ENCODE measurements at places on chromosomes 13 and 19.

GRCh38 chr19:34731964-34732363 lies 2.1 kb upstream of the ZNF181 start:
- no peak for DNase-seq

DNA sequence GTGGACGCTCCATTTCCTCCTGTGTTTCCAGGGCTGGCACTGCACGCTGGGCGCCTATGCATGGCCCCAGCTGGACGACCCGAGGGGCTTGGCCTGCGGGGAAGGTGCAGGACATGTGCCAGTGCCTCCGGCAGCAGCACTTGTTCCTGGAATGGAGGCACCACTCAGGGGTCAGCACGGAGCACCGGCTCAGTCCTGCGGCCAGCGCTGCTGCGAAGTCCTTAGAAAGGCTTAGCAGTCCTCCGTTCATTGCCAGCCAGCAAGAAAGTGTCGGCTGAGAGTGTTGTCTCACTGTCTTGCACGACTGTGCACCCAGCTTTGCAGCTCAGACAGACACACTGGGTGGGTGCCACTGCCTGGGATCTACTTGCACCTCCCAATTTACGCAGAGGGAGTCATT lies 36.1 kb upstream of the TUBGCP3 start:
- DNase-seq = no peak

GRCh38 chr19:54248016-54248601 lies 5.5 kb upstream of the LILRA6 start:
- no peak for DNase-seq

DNA sequence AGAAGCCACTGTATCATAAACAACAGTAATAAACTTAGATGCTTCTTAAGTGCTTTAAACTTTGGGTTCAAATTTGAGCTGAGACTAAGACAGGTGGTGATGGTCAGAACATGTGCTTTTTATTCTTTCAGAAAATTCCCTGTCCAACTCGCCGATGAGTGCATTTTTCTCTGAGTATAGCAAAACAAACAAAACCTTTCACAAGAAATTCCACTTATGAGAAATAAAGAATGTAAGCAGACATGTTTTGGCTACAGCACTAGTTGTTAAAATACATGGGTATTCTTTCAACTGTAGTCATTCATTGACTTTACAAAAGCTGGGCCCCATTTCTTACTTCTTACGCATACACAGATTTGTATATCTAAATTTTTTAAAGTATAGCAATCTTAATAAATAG lies 125.6 kb downstream of the SPRY2 start:
- no peak for DNase-seq

- DNase-seq = peak; percentile 89
Measured at GRCh38 chr19:58150328-58150921, at the start of gene ZNF329. ZNF329 (minus strand) TSS chr19:58150789; CDS start chr19:58129503, 21,286 bp downstream.

DNA sequence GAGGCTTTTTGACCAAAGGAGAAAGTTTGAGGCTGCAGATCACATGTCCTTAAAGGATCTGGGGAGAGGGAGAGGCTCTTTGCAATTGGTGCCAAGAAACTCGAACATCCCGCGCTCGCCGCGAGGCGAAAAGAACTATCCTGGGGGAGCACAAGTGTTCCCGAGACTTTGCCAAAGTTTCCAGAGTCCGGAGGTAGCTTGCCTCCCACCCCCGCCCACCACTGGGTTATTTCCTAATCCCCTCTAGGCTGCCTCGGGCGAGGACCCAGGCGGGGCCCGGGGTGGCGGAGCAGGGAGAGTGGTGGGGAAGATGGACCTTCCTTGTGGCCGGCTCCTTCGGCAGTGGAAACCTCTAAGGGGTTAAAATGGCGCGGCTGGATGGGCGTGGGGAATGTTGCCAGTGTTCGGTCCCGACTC lies 114.5 kb downstream of the KCNRG start:
- no peak for DNase-seq

DNA sequence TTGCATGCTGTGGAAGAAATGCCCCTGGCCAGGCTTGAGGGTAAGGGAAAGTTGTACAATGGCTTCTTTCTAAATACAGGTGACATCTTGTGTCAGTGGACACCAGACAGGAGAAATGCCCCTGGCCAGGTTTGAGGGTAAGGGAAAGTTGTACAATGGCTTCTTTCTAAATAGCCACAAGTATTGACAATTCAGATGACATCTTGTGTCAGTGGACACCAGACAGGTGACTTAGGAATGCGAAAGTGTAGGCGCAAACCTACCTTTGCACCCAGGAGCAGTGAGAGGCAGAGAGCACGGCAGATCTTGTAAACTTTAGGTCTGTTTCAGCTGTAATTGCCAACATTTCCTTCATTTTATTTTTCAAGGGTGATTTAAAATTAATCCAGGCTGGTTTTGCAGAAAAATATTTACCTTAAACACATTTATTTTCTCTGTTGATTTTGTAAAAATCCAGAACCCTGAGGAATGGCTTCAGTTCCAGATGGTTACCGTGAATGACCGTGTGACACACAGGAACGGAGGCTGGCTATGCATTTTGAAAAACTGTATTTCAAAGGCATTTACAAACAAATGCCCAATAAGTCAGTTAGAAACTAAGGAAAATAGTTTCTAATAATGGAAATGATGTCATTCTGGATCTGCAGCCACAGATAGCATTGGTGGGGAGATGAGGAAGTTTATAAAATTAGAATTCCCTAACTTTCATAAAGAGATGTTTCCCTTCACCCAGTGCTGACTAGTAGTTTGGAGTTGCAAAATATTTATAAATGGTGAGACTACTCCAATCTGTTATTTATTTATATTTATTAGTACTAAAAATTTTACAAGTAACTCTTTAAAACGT lies 34.9 kb downstream of the TNFSF13B start:
- DNase-seq = no peak

DNA sequence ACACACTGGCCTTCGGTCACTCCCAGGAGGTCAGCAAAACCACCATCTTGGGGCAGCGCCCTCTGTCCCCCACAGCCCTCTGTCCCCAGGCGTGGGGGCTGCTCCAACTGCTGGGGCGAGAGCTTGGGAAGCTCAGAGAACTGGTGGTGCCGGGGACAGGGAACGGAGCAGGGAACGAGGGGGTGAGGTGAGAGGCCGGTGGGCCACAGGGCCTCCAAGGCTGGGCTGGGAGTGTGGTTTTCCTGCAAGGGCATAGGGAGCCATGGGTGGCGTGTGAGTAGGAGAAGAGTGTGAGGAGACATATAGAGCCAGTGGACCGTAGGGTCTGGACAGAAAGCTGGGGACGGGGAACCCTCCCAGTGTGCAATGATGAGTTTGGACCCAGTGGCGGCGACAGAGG lies 34.1 kb downstream of the F2RL3 start:
- no peak for DNase-seq

- no peak for DNase-seq
Measured at GRCh38 chr13:110195547-110196485, 111.1 kb downstream of the COL4A1 start.

DNA sequence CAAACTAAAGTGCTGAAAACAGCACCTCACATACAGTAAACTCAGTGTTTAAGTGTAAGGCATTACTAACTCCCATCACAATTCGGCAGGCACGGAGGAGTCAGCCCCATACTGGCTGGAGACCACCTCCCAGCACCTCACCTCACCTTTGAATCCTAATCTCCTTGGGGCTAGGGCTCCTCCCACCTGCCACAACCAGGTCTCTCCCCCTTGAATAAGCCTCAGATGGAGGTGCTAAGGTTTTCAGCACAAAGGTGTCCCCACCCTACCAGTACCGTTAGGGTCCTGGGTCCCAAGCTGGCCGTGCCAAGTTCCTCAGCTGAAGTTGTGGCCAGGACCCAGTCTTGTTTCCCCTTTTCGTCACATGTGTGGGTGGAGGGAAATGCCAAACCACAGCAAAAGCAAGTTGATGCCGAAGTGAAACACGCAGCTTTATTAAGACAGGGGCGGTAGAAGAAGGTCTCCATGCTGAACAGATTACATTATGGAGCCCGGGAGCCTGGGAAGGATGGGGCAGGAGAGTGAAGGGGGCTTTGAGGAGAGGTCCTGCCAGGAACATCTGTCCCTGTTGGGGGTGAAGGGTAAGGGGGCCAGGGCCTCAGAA lies at the start of gene IGFLR1:
IGFLR1 (minus strand) TSS at position 332 of the 604 bp plus-strand sequence. CDS start 1,272 bp downstream, outside the sequence.
- no peak for DNase-seq

- no peak for DNase-seq
Measured at GRCh38 chr13:21825801-21826200, 154.9 kb downstream of the FGF9 start.

DNA sequence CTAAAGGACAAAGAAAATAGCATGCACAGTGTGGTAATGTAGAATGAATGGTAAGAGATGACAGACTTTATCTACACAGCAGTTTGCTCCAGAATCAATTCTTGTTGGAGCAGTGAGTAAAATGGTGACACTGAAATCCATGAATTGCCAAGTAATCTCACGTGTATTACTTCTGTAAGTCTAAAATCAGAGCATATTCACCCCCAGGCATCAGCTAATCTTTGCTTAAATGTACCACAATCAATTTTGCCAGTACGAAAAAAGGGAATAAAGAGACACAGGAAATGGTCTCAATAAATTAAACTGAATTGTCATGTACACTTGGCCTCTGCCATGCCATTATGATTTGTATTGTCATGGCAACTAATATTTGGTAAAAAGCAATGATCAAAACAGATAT lies 294.2 kb downstream of the PCDH17 start:
- DNase-seq = no peak

DNA sequence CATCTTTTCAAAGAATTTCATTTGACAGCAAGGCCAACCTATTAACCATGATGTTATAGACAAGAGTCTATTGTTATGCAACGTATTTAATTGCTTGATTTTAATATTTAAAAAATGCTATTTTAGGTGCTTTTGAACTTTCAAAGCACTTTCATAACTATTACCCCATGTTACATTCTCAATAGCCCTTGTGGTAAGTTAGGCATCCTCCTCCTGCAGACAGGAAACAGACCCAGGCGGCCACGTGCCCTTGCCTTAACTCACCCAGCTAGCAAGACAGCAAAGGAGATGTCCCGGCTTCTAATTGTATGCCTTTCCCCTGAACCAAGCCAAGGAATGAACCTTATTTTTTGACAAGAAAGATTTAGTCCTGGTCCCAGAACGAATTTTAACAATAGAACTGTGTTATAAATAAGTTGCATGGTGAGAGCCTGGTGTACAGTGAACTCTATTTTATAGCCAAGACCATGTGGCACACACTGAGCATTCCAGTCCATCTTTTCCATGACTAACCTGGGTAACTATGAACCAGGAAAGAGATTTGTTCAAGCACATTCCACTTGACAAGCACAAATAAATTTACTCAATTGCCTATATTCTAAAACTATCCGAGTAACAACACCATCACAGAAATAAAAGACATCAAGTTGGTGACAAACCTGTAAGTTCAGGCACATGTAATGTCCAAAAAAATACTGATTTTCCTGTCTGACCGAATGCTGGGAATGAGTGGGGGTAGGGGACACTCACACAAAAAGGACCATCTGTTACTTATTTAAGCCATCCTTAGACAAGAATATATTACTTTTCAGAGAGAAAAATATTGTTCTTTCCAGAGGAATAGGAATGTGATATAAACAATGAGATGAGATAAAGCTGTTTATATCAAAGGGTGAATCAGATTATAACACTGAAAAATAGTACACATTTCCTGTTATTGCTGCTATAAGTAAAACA lies 163.0 kb downstream of the EFNB2 start:
- DNase-seq = no peak

DNA sequence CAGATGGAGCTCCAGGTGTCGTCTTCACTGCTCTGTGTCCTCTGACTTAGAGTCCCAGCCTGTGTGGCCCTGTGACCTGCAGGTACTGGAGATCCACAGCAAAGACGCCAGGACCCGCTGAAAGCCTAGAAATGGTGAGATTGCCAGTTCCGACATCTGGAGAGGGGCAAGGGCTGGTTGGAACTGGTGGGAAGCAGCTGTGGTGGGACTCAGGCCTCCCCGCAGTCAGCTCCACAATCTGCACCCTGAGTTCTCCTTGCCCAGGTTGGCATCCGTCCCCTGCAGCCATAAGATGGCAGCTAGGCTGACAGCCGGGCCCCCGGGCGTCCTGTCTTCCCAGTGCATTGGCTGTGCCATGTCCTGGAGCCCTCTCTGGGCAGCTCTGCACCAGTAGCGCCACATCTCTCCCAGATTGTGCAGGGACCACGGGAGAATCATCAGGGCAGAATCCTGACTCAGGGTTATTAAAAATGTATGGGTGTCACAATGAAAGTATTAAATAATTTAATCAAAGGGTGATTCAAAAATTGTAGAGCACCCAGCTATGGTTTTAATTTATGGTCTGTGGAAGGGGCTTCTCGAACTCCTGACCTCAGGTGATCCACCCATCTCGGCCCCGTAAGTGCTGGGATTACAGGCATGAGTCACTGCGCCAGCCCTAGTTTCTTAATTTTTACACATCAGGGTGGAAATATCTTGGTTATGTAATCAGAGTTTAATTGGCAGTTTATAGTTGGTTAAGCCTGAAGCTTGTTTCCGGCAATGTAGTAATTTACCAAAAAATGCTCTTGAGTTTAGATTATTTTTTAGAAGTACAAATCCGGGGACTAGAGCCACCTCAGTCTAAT lies 32.2 kb upstream of the ZNF681 start:
- DNase-seq = no peak

DNA sequence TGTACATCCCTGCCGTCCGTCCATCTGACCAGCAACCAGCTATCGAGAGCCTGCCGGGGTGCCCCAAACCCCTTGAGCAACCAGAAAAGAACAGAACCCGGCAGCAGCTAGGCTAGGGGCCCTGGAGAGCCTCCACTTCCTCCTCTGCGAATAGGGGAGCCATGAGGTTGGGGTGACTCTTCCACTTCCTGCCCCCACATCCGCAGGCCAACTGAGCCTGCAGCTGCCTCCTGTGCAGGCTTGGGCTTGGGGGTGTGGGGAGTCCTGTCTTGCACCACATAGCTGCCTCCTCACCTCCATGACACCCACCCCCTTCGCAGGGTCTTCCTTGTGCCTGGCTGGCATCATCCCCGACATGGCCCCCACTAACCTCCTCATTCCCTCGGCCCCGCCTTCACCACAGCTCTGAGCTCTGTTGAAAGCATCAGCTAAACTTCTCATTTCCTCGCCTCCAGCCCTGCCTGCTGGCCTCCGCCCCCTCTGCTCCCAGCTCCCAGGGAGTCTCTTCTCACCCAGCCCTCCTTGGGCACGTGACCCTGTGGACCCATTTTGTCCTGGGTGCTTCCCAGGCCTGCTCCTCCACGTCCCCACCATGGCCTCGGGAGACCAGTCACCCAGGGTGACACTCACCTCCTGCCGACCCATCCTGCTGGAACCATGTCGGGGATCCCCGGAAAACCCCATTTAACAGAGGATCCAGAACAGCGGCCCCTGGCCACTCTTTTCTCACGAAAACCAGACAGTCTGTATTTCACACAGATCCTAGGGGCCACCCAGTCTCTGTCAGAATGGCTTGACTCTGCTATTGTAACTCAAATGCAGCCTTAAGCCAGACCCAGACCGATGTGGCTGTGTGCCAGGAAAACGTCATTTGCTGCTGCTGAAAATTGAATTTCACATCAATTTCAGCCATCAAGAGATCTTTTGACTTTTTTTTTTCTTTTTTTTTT lies 50.4 kb downstream of the MYO9B start:
- peak; percentile 51 for DNase-seq

Data from stimulated activated CD8-positive, alpha-beta memory T cell treated with anti-CD3 and anti-CD28 coated beads, Interleukin-4, amount 100 ng/mL, for 1 hour (primary cell).